ENCODE measurements at places on chromosomes 5 and 9.

DNA sequence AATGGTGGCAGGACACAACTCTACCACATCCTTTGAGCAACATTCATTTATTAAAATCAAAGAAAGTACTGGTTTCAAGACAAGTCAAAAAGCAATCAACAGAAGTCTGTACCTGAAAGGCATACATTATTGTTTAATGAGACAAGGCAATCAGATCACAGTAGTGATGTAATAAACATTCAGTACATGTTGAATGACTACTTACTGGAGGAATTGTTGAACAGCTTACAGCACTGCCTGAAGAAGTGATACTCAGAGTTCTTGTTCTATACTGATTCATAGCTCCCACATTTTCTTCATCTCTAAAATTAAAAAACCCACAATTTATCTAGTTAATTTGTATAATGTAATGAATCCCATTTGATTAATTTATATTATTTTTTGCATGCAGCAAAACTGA is 18.2 kb downstream of the RIOK2 start:
- no peak for DNase-seq

- no peak for DNase-seq
Measured at GRCh38 chr5:157571357-157571827, 4.2 kb downstream of the ADAM19 start.

DNA sequence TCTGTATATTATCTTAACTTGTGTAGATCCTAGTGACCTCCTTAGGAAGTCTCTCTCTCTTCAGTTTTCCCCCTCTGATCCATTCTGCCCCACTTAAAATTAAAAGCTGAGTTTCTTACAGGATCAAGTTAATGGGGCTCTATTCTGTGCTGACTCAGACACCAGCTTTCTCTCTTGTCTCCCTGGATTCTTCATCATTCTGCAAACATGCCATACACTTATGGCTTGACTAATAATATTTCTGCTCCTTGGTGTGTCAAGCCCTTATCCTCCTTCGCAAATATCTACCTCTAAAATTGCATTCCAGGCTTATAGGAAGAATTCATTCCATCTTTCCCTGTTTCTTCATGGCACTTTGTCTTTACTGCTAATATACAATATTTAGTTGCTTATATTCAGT is 18.1 kb downstream of the LRRC70 start:
- no peak for DNase-seq

DNA sequence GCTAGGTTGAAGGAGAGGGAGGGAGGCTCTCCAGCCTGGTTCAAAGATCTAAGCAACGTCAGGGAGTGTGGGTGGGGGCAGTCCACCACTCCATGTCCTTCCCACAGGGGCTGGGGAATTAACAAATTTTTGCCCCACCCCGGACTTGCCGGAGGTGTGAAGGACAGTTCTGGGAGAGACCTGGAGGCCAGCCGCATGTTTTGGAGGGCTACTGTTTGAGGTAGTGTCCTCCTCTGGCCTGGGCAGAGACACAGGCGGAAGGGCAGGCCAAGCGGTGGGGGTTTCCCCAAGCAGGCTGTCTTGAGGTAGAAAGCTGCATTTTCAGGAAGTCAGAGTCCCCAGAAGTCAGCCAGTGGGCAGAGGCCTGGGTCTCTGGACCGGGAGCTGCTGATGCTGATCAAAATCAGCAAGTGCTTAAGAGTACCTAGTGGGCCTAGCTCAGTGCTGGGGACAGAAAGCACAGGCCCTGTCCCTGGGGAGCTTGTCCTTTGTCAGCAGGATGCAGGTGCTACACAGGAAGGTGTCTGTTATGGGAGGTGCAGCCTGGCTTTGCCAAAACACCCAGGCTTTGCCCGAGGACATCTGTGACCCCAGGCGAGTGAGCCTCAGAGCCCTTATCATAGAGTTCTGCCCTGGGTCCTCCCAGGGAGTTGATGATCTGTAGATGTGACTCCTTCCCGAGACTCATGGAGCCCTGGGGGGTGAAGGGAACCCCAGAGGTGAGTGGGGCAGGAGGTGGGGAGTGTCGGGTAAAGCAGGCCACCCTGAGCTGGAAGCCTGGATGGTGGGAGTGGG is 18.5 kb downstream of the JADE2 start:
- DNase-seq, result no peak

DNA sequence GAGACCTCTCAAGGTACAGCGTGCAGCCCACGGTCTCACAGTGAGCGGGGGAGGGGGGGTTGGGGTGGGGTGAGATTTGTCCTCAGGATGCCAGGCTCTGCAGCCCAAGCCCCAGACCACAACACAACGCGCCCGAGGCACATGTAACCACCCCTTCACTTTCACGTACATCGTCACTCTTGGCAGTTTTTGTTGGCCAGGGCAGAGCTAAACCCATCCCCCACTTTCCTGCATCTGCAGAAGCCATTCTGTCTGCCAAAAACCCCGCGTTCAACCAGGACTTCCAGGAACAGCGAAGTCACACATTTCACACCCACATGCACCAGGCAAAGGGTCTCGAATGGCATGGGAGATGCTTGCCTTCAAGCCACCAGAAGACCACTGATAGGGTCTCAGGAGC is 9.4 kb upstream of the SMIM23 start:
- DNase-seq, result no peak

DNA sequence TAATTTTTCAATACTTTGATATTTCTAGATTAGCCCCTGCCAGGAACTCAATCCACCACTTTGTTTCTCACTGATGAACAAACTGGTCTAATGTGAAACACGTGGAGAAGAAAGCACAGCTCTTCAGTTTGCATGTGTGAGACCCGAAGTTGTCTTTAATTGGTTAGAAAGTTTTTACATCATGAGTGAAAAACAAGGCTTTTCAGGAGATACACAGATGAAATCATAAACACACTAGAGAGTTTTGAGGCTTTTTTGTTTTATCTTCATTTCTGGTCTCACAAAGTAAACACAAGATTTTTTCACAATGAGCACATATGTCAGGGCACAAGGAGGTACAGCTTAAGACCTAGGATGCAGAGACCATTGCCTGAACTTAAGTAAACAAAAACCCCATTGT is 84.5 kb upstream of the MOCS2 start:
- no peak for DNase-seq

DNA sequence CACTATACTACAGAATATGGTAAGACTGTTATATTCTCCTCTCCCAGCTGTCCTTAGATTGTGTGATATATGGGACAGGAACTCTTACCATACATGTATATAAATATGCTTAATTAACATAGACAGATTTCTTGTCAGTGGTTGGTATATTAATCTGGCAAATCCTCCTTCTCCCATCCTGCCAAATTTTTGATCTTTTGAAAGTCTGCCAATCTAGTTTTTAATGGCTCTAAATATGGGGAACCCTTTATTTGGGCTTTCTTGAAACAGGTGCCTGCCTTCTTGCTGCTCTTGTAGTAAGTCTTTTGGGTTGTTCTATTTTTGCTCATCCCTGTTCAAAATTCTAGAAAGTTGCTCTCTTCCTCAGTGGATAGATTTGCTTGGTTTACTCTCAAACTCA is 63.5 kb downstream of the SPATA31D1 start:
- peak; percentile 14 for DNase-seq

DNA sequence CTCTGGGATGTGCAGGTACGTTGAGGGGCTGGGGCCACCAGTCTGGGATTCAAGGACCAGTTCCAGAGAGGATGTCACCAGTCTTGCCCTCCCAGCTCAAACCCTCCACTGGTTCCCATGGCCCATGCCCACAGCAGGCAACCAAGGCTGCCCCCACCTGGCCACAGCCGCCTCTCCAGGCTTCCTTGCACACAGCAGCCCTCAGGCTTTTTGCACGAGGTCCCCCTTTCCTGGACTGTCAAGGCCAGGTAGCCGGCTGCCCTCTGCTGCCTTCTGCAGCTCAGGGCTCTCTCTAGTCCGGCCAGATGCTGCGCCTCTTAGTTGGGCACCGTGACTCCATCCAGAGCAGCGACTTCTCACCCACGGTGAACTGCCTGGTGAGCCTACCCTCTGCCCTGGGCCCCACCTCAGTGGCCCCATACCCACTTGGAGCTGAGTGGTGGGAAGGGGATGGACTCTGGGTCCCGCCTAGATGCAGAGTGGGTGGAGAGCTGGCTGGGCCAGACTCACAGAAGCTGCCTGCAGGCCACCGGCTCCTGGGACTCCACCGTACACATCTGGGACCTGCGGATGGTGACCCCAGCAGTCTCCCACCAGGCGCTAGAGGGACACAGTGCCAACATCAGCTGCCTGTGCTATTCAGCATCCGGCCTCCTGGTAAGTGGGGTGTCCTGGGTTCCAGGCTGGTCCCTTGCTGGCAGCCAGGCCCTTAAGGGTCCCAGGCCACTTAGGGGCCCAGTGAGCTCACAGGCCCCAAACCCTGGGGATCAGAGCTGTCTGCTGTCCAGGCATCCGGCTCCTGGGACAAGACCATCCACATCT is 2.9 kb downstream of the WDR38 start:
- no peak for DNase-seq

DNA sequence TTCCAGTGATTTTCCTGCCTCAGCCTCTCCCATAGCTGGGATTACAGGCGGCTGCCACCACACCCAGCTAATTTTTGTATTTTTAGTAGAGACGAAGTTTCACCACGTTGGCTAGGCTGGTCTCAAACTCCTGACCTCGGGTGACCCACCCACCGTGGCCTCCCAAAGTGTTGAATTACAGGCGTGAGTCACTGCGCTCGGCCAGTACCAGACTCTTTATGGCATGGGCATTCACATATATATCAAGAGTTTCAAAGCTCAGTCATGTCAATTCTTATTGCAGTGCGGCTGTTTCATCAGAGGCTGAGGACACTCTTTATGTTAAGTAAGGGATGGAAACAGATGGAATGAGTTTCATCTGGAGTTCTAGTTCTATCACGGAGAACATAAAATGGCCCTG is 315.2 kb upstream of the CDH6 start:
- no peak for DNase-seq

DNA sequence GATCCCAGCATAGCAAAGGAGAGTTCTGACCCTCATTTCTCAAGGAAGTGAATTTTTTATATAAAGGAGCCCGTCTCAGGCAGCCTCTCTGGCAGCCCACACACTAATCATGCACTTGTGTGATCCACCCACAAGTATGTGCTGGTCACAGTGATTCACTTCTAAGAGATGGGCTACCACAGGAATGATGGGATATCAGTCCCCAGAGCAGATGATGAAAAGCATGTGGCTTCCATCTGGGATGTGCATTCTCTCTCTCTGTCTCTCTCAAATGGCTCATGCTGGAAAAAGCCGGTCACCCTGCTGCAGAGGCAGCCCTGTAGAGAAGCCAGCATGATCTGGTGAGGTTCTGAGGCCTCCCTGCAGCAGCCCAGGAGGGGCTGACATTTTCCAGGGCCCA is 74.2 kb upstream of the ADCY2 start:
- DNase-seq, result no peak

- no peak for DNase-seq
Measured at GRCh38 chr5:54997081-54997480, 11.7 kb upstream of the ESM1 start.

- DNase-seq, result no peak
Measured at GRCh38 chr5:68522863-68523262, 307.3 kb downstream of the PIK3R1 start.

DNA sequence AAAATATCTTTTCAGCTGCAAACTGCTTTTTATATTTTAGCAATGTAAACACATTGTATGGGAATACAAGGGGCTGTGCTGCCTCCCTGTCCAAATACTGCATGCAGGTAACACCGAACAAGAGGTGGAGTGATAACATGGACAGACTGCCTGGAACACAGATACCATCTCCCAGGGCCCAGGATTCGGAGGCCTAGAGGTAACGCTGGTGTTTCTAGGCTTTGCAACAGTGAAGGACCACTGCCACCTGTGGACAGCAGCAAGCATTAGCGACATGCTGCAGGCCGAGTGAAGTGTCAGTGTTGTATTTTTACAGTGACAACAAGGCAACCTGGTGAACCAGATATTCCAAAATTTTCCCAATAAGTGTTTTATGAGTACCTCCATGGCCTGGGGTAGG is 379.1 kb downstream of the DMRT2 start:
- DNase-seq, result no peak
